AG04450 (cell line): ENCODE measurements at places on chromosomes 6 and 20. TPM values are rescaled to one million over a fixed set of nuclear protein-coding genes. Genes with fewer than 3 reads are reported as not detected.
A peak's percentile ranks its signal among the peaks of the same experiment; 100 is the strongest.

EPB41L2 gene
- 150 and 165 TPM in 2 replicates for polyA plus RNA-seq

TCEA2 gene
- 12.8 and 18.0 TPM in 2 replicates for polyA plus RNA-seq

EYS gene
- polyA plus RNA-seq, result 0.14 TPM in 1 of 2 replicates, not detected in the other

CABLES2 gene
- 3.8 and 4.9 TPM in 2 replicates for polyA plus RNA-seq

RAD21L1 gene
- 0.04 and 0.05 TPM in 2 replicates for polyA plus RNA-seq

CCN5 gene
- polyA plus RNA-seq, result 0.37 and 0.50 TPM in 2 replicates

DLK2 gene
- 0.62 and 0.86 TPM in 2 replicates for polyA plus RNA-seq

LY6G6F gene
- polyA plus RNA-seq, result not detected in 2 replicates

CYP39A1 gene
- not detected in 2 replicates for polyA plus RNA-seq

GPX5 gene
- polyA plus RNA-seq, result not detected in 2 replicates

SLC4A11 gene
- 0.47 and 0.53 TPM in 2 replicates for polyA plus RNA-seq

FUT9 gene
- polyA plus RNA-seq, result not detected in 2 replicates

MEP1A gene
- not detected in 2 replicates for polyA plus RNA-seq

KIAA1755 gene
- polyA plus RNA-seq, result 2.9 and 3.5 TPM in 2 replicates

MYLK2 gene
- not detected in 2 replicates for polyA plus RNA-seq

DNA sequence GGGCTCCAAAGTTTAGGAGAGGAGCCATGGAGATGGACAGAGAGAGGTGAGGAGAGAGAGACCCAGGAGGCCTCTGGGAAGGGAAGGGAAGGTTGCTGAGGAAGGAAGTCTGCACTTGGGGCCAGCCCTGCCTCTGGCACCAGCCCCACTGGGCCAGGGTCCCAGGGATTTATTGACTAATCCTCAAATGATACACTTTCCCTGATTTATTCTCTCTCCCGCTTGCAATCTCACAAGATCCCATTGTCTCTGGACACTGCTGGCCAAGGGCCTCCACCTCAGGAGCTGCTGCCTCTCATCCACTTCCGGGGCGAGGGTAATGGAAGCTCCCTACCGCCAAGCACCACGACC is 43.6 kb upstream of the FOXP4 start:
- no peak for DNase-seq

- no peak for DNase-seq
These were observed 157.5 kb downstream of the UNC5CL start for GRCh38 chr6:40881501-40881900.

- no peak for DNase-seq
These were observed 237.0 kb downstream of the NKAIN2 start for GRCh38 chr6:124040655-124041054.

DNA sequence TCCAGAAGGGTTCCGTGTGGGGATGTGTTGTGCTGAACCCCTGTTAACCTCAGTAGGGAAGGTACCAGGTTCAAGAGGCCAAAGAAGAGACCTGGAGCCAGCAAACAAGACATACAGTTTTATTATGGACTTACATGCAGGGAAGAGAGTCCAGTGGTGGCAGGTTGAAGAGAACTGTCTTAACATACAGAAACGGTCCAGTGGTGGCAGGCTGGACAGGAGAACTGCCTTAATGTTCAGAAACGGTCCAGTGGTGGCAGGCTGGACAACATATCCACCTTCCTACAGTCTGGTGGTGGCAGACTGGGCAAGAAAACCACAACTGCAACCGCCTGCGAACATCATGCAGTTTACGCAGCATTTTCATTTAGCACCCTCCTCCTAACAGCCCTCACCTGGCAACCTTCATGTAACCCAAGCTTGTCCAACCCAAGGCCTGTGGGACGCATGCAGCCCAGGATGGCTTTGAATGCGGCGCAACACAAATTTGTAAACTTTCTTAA is 75.9 kb downstream of the PHACTR3 start:
- no peak for DNase-seq

- DNase-seq, result no peak
These were observed 779 bp downstream of the HEBP2 start for GRCh38 chr6:138404666-138405337.

- no peak for DNase-seq
These were observed 202.9 kb upstream of the JARID2 start for GRCh38 chr6:15042938-15043337.

DNA sequence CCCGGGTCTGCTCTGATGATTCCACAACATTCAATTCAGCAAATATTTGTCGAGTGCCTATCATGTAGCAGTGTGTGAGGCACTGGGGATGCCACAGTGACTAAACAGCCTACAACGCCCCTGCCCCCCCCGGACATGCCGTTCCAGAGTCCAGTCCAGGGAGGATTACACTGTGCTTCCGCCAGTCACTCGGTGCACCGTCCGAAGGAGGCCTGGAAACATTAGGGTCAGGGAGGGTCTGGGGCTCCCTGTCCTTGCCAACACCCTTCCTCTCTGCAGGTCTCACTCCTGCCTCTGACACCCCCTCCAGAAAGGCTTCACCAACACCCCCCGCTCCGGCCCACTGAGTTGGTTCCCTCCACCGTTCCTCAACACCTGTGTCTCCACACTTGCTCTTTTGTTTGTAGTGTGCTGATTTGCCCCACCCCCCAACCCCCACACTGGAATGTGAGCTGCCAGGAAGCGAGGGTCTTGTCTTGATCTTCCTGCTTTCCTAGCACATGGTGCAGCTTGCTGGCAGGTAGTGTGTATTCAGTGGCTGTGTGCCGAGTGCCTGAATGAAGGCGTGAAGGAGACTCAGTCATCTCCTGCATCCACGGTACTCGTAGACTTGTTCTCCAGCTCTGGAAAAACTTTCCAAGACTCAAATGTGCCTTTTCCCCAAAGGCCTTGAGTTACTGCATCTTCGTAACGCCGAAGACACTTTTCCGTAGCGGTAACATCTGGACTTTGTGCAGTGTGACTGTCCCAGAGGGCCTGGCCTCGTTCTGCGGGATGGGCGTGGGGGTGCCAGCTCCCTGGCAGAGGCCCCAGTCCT is 150.4 kb downstream of the ZDHHC14 start:
- DNase-seq, result no peak

- no peak for DNase-seq
These were observed 95.3 kb upstream of the SGK1 start for GRCh38 chr6:134413241-134413643.

DNA sequence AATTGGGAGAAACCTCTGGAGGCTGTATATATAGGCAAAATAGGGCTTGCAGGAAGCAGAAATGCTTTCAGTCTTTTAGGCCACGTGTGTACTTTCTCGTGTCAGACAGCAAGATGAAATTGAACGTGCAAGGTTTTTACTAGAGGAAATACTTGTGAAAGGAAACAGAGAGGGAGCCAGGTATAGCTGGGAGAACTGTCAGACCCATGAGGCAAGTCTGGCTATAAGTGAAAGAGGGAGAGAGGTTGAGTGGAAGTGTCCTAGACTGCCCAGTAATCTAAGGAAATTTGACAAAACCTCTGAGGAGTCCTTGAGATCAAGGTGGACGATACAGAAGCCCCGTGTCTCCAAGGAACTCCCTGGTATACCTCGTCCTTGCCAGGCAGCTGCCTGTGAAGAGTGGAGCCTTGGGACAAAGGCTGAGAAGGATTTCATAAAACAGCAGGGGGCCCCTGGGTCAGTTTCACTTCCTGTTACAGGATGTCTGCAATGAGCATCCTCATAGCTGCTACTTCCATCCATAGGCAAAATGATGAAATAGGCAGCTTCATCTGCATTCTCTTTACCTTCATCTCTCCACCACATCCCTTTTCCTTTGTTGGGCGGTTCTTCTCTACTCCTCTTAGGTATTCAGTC is 114.4 kb upstream of the MAP3K7 start:
- no peak for DNase-seq

GRCh38 chr6:67362976-67363375 is 1272.1 kb upstream of the ADGRB3 start:
- no peak for DNase-seq

GRCh38 chr6:132310921-132311320 is 90.4 kb downstream of the MOXD1 start:
- DNase-seq, result no peak

GRCh38 chr20:49925901-49926454 is 10.2 kb upstream of the RNF114 start:
- no peak for DNase-seq

GRCh38 chr6:148179786-148180185 is 162.9 kb upstream of the SASH1 start:
- DNase-seq, result no peak

GRCh38 chr20:63858393-63859165 is 2.7 kb upstream of the ABHD16B start:
- DNase-seq, result peak; percentile 33

DNA sequence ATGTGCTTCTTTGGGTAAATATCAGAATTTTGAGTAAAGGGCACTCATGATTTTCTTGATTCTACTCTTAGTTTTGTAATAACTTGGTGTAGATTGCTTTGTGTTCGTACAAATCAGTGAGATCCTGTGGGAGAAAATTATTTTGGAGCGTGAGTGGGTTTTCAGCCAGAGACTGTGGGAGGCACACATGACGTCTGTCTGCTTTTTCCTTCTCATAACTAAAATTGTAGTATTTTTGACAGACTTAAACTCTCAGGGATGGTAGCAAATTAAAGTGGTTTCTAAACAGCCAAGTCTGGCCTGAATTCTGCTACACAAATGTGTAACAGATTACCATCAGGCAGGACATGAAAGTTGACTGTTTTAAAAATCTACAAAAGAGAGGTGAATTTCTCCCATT is 222.6 kb downstream of the OTOR start:
- DNase-seq, result no peak

GRCh38 chr20:13865156-13865555 is 80.3 kb downstream of the NDUFAF5 start:
- DNase-seq, result no peak

GRCh38 chr6:79878142-79878748 is 69.1 kb downstream of the ELOVL4 start:
- no peak for DNase-seq

- no peak for DNase-seq
These were observed 39.0 kb downstream of the MAS1 start for GRCh38 chr6:159929819-159930218.

DNA sequence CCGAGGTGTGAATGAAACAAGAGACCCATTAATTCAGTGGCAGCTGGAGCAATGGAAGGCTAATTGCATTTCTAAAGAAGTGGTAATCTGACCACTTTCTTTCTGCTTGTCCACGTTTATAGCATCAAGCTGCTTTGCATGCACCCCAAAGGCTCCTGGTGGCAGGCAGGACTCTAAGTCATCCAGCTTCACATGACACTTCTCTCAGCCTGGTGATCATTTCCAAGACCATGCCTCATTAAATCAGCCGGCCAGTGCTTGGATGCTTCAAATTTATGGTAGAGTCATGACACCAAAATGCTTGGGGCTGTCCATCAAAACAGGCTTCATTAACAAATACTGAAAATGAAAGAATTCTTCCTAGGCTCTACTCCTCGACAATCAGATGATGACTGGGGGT is 614.9 kb downstream of the DOK5 start:
- DNase-seq, result no peak

DNA sequence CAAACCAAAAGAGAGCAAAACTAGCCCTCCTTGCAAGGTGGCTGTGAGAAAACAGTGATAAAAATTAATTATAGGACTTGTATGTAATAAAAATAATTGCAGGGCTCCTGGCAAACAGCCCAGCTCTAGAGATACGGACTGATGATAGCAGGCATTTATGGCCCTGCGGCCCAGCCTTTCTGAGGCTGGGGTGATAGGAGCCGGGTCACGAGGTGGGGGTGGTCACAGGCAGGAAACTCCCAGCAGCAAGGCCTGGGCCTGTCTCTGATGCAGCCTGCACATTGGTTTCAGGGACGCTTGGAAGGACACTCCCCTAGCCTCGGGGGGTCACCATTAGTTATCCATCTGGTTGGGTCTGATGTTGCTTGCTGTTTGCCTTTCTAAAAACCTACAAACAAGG is 18.7 kb upstream of the TTPAL start:
- DNase-seq, result no peak

- no peak for DNase-seq
These were observed 117.2 kb upstream of the THBS2 start for GRCh38 chr6:169370666-169371343.

DNA sequence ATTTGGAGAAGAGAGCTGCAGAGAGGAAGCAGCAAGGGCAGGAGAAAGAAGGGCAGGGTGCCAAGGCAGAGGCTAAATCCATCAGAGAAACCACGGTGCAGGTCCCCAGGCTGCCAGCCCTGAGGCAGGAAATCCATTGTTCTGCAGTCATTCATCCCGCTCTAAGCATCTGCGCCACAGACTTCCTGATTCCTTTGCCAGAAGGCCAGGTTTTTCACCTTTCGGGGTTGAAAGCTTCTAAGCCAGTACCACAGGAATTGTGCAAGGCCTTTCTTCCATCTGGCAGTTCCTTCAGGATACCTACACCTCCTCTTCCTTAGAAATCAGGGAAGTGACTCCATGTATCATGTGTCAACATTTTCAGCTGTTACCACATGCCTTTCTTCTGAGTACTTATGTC is 45.6 kb downstream of the ADGRF5 start:
- no peak for DNase-seq

- DNase-seq, result no peak
These were observed 634 bp downstream of the ITPA start for GRCh38 chr20:3209946-3210317.

DNA sequence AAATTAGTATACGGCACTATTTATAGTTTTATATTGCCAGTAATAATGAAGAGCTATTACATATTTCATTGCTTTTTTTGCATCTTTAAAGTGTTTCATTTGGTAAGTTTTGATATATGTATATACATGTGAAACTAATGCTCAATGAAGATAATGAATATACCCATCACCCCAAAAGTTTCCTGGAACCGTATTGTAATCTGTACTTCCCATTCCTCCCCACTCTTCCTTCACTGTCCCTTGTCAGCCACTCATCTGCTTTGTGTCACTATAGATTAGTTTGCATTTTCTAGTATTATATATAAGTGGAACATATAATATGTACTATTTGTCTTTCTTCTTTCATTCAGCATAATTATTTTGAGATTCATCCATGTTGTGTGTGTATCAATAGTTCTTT is 10.3 kb upstream of the TBC1D32 start:
- no peak for DNase-seq

DNA sequence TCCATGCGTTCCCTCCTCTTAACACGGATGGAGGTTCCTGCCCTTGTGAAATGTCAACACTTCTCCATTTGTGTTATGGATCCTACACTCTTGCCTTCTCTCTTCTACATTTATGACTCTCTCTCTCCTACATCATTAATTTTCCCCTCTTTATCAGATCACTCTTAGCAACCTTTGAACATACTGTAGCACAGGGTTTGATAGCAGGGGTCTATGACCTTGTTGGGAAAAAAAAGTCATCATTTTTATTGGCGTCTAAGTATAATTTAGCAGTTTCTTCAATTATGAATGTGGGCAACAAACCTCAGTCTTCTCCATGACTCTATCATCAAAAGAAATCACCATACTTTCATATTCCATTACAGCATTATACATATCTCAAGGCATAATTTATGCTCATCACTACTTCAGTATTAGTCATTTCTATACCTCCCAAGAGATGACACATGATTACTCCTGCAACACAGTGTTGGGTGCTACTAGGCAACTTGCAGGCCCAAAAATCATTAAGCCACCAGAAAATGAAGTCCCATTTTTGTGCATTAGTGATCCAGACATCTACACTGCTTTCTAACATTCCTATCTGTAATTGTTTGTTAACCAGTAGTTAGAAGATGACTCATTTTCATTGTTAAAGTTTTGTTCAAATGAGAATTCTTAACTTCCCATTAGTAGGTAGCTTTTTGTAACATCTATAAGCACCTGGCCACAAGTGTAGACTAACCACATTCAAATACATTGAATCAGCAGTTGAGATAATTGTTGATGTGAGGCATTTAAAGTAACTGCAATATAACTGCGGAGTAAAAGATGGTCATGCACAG is 9.5 kb downstream of the CYP39A1 start:
- no peak for DNase-seq

GRCh38 chr6:33723371-33724085 is 12.0 kb upstream of the UQCC2 start:
- no peak for DNase-seq
